Activated CD8-positive, alpha-beta T cell treated with anti-CD3 and anti-CD28 coated beads for 36 hours (primary cell): ENCODE measurements at places on chromosomes 12 and 14. TPM values are rescaled to one million over a fixed set of nuclear protein-coding genes. Genes with fewer than 3 reads are reported as not detected.

DNA sequence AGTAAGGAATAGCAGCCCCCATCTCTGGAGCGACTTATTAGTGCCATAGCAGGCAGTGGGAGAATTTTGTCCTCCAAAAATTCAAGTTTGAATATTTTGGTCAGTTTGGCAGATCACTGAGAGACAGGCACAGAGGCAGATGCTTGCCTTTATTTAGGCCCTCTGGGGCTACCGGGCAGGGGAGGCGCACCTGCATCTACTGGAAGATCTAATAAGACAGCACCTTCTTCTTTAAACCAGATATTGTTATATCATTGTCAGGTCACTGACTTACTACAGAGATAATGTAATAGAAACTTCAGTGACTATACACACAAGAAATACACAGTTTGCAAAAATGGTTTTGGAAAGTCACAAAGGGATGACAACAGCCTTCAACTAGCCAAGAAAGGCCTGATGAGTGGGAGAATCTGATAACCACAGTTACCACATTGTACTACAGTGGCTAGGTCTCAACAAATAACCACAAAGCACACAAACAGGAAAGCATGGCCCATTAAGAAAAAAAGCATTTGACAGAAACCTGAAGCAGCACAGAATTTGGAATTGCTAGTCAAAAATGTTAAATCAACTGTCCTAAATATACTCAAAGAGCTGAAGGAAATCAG lies 56.8 kb downstream of the CDK17 start:
- no peak for DNase-seq

RNASE3 gene
- total RNA-seq: not detected

DNA sequence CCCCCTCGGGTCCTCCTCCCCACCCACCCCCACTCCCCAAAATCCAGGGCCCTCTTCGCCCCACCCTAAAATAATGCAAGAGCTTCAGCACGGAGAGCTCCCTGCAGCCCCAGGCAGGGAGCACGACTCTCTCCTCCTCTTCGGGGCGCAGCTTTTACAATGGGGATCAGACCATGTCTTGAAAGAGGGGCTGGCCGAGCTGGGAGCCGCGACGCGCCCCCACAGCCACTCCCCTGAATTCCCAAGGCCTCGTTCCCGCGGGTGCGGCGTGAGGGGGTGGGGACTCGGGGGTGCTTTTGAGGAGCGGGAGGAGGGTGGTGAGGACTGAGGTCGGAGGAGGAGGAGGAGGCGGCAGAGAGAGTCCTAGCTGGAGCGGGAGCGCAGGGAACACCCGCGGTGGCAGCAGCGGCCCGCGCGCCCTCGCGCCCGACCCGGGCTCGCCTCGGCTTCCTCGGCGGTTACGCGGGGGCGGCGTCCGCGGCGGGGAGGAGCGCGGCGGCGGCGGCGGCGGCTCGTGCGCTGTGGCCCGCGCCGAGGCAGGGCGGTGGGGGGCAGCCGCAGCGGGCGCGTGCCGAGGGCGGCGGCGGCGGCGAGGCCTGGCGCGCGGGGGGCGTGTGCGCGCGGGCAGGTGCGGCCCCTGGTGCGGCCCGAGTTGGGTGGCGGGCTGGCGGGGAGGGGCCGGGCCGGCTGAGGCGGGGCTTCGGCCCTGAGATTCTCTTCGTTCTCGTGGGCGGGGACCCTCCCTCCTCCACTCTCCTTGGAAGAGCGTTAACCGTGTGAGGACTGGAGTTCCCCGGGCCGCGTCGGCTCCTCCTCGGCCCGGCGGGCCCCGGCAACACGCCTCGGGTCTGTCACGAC lies at the start of gene ANKS1B:
Gene ANKS1B (minus strand): TSS at position 666 of the 858 bp plus-strand sequence. CDS start 699 bp downstream, outside the sequence.
- peak; percentile 43 for DNase-seq

HOXC10 gene
- total RNA-seq: not detected

- no peak for DNase-seq
These were observed 50.3 kb downstream of the DAO start for GRCh38 chr12:108930155-108930554.

DNA sequence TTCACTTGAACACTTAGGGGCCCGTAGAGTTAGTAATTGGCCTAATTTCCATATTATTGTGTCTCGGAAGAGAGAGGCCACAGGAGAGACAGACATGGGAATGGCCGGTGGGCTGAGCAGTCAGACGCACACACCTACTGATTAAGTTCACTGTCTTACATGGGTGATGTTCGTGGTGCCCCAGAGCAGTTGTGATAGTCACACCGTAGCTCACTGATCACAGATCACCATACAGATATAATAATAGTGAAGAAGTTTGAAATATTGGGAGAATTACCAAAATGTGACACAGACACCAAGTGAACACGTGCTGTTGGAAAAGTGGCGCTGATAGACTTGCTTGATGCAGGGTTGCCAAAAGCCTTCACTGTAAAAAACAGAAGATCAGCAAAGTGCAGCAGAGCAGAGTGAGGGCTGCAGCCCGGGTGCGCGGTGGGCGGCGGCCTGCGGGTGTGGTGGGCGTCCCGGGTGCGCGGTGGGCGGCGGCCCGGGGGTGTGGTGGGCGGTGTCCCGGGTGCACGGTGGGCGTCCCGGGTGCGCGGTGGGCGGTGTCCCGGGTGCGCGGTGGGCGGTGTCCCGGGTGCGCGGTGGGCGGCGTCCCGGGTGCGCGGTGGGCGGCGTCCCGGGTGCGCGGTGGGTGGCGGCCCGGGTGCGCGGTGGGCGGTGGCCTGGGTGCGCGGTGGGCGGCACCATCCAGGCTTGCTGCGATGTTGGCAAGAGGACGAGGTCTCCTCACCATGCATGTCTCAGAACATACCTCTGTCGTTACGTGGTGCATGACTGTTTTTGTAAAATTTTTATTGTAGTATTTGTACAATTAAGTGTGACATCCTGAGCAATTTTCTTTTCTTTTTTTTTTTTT lies 34.3 kb upstream of the TEX22 start:
- DNase-seq: peak; percentile 49

DNA sequence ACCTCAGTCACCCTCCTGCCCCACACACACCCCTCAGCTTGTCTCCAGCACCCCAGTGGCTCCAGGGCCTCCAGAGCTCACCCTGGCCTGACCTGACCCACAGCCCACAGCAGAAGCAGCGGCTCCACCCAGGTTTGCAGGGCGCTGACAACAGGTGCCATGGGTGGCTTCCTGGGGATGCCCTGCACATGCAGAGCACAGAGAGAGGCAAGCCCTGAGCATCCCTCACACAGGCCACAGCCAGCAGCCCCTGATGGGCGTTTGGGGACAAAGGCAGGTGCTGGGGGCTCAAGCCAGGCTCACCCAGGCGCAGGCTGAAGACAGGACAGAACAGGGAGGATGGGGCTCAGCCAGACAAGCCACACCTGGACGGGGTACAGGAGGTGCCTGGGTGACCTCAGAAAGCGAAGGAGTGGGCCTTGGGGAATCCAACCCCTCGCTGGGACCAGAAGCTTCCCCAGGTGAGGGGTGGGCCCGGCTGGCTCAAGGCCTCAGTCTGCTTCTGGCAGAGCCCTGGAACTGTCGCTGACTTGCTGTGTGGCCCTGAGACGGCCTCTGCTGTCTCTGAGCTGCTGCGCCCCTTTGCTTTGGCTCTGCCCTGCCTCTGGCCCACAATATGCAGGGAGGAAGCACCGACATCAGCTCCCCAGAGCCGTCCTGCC lies 10.6 kb downstream of the ARL6IP4 start:
- DNase-seq: no peak

DBX2 gene
- not detected for total RNA-seq

GRCh38 chr12:3964439-3964838 lies 91.2 kb upstream of the PARP11 start:
- DNase-seq: peak; percentile 50

GRCh38 chr12:127306604-127307215 lies 960.3 kb upstream of the TMEM132C start:
- DNase-seq: no peak

PLEKHG7 gene
- not detected for total RNA-seq

GRCh38 chr14:79515158-79515557 lies 696.1 kb downstream of the DIO2 start:
- no peak for DNase-seq

ZCRB1 gene
- 77.0 TPM for total RNA-seq

SLC35E3 gene
- 5.6 TPM for total RNA-seq

DNA sequence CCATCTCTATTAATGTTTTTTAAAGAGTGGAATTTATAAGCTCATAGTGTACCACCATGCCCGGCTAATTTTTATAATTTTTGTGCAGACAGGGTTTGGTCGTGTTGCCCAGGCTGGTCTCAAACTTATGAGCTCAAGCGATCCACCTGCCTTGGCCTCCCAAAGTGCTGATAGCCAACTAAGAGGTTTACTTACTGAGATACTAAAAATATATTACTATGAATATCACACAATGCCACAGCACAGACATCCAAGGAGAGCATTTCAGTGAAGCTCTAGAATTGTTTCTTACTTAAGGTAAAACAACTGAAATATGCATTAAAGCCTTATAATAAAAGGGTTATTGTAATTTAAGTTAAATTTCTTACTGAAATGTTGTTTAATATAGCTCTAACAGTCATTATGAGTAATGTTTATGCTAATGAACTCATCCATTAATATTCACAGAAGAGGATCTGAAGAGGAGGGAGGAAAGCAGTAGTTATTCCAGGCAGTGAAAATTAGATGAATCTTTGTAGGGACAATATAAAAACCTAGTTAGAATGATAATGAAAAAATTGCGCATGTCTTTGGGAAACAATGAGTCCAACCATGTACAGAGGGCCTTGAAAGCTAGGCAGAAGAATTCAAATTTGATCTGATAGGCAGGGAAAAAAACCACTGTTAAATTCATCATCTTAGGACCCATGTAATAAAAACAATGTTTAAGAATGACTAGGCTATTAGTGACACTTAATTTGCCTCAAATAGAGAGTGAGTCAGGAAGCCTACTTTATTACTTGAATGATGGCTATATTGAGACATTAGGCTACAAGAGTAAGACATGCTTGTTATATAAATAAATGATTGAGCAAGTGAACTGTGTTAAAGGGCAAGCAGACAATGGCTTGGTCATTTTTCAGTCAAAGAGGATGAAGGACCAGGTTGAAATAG lies 99.2 kb downstream of the SLC41A2 start:
- DNase-seq: no peak

DNA sequence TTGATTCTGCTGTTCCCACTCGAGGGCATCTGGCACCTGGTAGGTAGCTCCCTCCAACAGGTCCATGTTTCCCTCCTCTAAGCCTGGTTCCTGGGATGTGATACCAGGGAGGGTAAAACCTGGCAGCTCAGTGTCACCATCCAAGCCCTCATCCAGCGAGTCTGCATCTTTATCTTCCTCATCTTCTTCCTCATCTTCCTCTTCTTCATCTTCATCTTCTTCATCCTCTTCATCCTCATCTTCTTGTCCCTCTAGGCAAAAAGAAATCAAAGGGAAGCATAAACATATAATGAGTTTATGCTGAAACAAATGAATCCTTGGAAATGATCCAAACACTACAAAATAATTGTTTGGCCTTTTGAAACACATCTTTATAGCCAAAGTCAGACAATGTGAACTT lies 55.3 kb downstream of the ARMH4 start:
- DNase-seq: no peak

DNA sequence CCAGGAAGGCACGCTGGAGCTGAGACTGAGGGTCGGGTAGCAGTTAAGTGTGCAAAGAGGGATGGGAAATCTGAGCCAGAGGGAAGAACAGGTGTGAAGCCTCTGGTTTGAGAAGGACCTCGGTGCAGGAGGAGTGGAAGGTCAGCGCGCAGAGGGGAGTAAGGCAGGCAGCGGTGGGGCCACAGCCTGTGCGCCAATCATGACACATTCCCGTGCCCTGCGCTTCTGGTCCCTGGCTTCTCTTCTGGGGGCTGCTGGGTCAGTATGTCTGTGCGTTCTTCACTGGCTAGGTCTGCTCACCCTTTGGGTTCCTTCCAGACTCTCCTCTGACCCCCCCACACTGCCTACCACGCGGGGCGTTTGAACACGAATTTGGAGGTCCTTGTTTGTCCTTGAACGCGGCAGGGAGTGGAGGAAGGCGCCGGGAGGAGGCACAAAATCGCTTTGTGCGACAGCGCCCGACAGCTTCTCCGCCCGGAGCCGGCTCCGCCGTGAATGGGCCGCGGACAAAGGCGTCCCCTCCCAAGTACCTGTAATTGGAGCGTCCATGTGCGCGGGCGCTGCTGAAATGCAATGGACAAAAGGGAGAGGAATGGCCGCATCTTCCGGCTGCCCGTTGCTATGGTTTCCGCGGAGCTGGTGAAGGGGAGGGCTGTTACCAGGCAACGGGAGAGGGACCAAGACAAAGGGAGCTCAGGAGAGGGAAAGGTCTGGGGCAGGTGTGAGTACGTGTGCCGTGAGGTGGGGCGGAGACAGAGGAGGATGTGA lies 207.2 kb upstream of the SRRM4 start:
- DNase-seq: no peak

GRCh38 chr12:67854351-67854750 lies 134.9 kb upstream of the IFNG-AS1 start:
- DNase-seq: no peak

GRCh38 chr12:15664491-15664890 lies 124.7 kb downstream of the EPS8 start:
- no peak for DNase-seq

DNA sequence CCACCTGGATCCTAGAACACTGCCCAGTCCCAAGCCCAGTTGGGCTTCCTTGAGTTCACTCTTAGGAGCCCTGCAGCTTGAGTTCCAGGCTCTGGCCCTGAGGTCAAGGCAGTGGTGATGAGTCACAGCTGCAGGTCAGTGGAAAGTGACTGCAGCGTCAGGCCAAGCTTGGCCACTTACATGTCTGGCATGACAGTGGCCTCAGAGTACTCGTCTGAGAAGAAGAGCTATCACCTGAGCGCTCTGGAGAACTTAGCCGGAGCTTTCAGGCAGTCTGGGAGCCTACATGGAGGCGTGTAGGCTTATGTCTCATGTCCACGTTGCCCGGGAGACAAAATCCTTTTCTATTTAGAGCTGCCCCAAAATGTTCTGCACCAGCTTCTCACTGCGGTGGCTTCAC lies 75.6 kb downstream of the ARL6IP4 start:
- no peak for DNase-seq

GRCh38 chr14:78363008-78363407 lies 192.8 kb downstream of the NRXN3 start:
- no peak for DNase-seq

DNA sequence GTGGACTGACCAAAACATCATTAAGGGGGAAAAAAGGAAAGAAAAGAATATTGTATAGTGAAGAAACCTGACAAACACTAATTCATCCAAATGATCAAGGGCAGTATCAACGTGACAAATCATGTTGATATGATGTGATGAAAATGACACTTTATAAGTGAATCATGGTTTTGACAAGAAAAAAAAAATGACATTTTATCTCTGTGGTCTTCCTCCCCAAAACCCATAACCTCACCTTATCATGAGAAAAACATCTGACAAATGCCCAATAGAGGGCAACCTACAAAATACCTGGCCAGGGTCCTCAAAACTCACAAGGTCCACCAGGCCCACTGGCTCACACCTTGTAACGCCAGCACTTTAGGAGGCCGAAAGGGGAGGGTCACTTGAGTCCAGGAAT lies 13.8 kb downstream of the TMED10 start:
- no peak for DNase-seq

GRCh38 chr14:76904740-76905569 lies 78.7 kb downstream of the LRRC74A start:
- peak; percentile 95 for DNase-seq

GRCh38 chr14:93956514-93957332 lies 19.6 kb downstream of the ASB2 start:
- DNase-seq: no peak

KRT6C gene
- total RNA-seq: not detected
